ENCODE measurements at places on chromosomes 7 and 10.

GRCh38 chr7:20193873-20194272 lies 23.3 kb downstream of the MACC1 start:
- DNase-seq, result no peak

GRCh38 chr7:108002726-108003598 lies at the start of gene LAMB1:
Gene LAMB1, minus strand, starts transcription at chr7:108003161. Its CDS starts 276 bp downstream, at chr7:108002885.
- peak; percentile 83 for DNase-seq

DNA sequence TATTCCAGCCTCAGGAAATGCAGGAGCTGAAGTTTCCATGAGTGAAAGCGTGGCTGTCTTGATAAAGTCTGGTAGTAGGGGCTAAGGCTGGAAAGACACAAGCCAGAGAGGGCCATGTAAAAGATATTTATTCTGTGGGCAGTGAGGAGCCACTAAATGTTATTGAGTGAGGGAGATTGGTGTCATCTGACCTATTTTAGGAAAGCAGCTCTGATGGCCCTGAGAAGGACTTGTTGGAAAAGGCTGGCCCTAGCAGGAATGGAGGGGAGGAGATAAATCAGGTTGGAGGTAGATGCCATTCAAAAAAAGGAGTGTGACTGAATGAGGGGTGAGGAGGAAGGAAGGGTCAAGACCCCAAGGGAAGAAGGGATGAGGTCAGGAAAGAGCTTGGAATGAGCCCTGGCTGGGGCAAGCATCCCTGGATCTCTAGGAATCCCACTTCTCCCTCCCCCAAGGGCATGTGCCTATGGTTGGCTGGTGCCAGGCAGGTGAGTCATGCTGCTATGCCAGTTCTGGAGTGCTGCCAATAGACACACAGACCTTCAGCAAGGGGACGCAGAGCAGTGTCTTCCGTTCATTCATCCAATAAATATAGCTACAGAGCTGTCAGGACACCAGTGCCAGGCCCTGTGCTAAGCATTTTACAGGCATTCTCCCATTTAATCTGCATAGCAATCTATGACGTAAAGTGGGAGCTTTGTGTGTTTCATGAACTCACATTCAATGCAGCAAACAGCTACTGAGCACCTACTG lies 2.0 kb downstream of the ANKRD2 start:
- peak; percentile 34 for DNase-seq

DNA sequence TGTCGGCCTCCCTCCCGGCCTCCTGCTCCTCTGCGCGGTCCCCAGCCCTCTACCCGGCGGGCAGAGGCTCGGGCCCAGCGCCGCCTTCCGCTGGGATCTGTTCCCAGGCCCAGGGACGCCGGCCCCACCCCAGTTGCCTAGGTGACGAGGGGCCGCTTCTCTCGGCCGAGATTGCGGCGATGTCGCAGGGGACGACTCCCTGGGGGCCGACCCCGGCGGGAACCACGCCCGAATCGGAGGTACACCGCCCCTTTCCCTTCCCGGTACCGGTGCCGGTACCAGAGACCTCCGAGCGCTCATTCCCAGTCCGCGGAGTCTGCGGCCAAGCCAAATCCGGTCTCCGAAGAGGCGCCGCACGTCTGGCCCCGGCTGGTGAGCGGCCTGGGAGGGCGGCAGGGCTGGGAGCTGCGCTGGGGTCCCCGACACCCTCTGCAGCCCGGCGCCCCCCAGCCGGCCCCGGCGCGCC lies at the start of gene CABCOCO1:
CABCOCO1 (plus strand) TSS at position 136 of the 466 bp plus-strand sequence; CDS start at position 180, 44 bp downstream.
- DNase-seq, result peak; percentile 78

DNA sequence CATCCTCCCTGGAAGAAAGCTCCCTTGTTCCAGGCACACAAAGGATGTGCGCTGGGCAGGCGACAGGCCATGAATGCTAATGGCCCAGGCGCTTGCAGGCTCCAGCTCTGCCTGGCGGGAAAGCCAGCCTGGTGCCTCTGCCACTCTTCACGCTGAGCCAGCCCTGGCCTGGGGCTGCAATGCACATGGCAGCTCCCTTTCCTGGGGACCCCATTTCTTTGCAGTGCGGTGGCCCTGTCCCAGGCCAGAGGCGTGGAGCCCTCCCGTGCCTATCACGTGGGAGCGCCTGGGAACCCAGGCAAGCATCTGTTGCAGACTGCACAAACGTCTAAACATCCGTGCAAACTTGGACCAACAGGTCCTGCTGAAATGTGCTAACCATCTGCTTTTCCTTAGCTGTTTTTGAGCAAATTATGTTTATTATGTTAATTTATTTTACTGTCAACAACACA lies 152.1 kb upstream of the LYZL2 start:
- no peak for DNase-seq

Data from NCI-H146 (cell line).